ENCODE measurements at places on chromosomes 13 and 19.

- DNase-seq, result no peak
Measured at GRCh38 chr19:38120471-38121025, 103.5 kb downstream of the DPF1 start.

GRCh38 chr13:113732176-113732960, 26.7 kb upstream of the TMEM255B start:
- no peak for DNase-seq

- no peak for DNase-seq
Measured at GRCh38 chr19:16861011-16861410, 27.8 kb upstream of the F2RL3 start.

DNA sequence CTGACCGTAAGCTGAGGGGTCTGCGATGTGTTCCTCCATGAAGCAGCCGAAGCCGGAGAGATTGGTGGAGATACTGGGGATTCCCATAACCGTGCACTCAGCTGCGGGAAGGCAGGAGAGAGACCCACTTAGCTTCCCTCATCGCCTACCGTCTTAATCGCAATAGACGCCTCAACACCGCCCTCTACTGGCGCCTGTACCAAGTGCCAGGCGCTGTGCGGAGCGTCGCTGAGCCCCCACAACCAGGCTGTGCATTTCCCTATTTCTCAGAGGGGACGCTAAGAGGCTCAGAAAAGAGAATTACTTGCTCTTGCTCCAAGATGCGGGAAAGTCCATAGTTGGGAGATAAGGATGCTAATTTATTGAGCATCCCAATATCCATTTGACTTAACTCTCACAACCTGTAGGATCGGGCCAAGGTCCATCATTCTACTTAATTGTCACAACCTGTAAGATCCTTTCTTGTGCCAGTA, 5.8 kb downstream of the FTL start:
- no peak for DNase-seq

DNA sequence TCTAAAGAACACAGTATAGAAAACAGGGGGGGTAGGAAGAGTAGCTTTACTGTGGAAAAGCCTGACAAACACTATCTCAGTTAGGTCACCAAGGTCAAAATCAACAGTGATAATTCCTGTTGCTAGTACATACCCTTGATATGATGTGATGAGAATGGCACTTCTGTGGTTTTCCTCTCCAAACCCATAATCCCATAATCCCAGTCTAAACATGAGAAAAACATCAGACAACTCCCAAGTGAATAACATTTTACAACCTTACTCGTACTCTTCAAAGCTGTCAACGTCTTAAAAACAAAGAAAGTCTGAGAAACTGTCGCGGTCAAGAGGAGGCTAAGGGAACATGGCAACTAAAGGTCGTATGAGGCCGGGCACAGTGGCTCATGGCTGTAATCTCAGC, 137.6 kb downstream of the FOXO1 start:
- no peak for DNase-seq
